ENCODE measurements at places on chromosomes 1 and 21.

GRCh38 chr21:14046401-14046800 is 164.4 kb downstream of the LIPI start:
- peak; percentile 2 for DNase-seq

DNA sequence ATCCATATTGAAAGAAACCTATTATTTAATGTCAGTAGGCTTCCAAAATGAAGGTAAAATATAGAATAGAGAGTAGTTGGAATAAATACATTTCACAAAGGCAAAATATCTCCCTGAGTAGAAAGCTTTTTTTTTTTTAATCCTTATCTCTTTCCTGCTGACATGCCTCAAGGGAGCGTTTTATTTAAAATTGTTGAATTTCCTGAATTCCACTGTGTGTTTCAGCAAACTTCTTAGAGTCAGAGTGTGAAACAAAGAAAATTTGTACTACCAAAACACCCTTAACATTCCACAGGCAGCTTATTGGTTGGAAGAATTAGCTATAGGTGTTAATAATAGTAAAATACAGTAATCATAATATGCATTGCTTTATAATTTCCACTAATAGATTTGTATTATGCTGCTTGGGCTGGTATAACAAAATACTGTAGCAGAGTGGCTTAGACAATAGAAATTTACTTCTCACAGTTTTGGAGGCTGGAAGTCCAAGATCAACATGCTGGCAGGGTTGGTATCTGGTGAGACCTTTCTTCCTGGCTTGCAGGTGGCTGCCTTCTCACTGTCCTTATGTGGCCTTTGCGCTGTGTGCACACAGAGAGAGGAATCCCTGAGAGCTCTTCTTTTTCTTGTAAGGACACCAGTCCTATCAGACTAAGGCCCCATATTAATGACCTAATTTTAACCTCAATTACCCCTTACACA is 468.4 kb upstream of the C1orf87 start:
- DNase-seq = no peak

DNA sequence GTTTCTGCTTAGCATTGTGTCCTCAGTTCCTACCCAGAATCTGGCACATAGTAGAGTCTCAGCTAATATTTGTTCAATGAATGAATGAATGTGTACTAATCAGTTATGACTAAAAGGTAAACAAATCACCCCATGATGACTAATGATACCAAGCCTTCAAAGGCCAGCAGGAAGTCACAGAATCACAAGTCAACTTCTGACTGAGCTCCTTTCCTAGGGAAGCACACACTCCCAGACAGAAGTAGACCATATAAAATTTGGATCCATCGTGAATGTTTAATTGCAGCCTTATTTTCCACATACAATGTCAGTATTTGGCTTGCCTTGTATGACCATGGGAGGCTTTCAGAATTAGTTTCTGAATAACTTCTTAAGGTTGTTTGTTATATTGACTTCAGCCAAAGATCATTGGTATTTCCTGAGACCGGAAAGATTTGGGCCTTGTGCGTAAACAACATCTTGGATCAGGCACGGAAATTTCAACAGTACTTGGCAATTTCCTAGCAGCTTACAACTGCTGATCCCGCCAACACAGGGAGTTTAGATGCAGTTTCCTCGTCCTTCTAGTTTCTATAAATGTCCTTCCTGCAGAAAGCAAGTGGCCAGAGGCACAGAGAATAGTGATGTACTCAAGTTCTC is 185.9 kb upstream of the ATP1B1 start:
- DNase-seq = peak; percentile 25

- DNase-seq = no peak
Measured at GRCh38 chr1:160238408-160238807, 23.9 kb downstream of the DCAF8 start.

DNA sequence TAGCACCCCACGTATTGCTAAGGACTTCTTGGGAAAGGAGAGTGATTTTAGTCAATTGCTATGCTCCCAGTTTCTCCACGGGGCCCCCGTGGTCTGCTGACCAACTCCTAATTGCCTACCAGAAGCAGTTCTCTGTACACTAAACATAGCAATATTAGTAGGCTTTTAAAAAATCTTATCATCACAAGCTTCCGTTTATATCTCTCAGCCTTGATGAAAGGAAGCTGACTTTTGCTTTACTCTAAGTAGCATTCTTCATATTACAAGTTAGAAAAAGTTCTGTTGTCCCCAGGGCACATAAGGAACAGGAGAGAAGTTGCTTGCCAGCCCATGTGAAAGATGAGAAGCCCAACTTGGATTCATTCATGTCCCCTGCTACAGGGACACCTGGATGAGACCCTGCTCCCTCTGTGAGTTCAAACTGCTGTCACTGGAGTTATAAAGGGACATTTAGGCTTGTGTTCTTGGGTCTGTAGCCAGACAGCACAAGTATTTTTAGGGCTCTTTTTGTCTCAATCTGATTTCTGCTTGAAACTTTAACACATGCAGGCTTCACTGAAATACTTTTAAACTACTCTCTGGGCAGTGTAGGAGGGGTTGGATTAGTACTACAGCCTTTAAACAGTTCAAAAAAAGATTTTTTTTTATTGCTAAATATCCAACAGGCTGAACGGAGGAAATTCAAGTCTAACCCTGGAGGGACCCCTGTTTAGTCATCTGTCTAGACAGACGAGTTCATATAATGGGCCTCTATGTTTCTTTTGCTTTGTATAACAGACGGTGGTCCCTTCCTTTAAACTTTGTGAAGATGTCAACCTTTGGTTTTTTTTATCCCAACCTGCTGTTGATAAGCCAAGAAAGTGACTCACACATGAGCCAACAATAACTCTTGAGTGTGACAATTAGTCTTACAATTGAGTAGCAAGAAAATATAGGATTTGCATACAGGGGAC is 29.5 kb downstream of the TGFB2 start:
- DNase-seq = peak; percentile 56

- DNase-seq = peak; percentile 52
Measured at GRCh38 chr1:176515310-176515709, 52.3 kb downstream of the PAPPA2 start.

GRCh38 chr1:185627171-185627570 is 107.0 kb upstream of the HMCN1 start:
- DNase-seq = no peak
